ENCODE measurements at places on chromosomes 3 and 15.

DNA sequence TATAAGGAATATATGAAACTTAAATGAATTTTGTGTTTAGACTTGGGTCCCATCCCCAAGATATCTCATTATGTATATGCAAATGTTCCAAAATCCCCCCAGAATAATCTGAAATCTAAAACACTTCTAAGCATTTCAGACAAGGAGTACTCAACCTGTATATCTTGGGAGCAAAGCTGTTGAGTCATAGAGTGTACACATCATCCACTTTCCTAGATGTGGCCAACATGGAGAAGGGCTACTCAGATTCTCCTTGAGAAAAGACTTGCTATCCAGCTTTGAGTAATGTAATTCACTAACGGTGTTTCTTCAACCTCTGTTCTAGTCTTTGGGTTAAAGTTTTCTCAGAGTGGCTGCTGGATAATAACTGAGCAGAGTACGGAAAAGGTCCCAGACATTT is 215.5 kb upstream of the POU1F1 start:
- ATAC-seq: no peak

DNA sequence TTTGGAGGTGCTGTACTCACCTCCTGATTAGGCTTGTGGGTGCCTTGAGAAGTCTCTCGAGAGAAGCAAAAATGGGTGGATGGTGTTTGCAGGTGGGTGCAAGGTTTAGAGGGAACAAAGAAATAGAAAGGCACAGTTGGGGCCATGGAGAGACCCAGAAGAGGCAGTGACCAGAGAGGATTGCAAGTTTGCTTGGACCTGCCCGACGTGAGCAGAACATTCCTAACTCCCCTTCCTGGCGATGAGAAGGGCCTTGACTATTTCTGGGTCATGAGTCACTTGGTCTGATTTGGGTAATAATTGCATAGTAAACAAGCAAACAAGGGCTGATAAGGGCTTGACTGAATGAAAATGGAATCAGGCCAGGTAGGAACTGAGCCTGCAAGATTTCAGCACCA is 7.0 kb upstream of the CTSH start:
- no peak for ATAC-seq

DNA sequence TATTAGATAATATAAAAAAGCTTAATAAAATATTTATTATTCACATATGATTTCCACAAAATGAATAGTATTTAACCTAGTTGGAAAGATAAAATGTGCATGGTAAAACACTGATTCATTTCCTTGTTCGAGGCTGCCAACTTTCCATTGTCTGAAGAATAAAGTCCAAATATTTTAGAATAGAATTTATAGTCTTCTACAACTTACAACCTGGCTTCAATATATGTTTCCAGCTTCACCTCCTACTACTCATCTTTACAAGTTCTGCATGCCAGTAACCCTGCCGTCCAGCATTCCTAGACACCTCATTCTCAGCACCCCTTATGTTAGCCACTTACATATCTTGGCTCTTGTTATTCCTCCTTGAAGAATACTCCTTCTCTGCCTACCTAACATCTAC is 244.5 kb downstream of the FGF12 start:
- ATAC-seq: no peak

GRCh38 chr3:42662037-42662812 is 8.7 kb downstream of the ZBTB47 start:
- no peak for ATAC-seq

- no peak for ATAC-seq
These were observed 151.8 kb downstream of the GHSR start for GRCh38 chr3:172296248-172296974.

- ATAC-seq: no peak
These were observed 457.1 kb downstream of the MFSD1 start for GRCh38 chr3:159258934-159259333.

DNA sequence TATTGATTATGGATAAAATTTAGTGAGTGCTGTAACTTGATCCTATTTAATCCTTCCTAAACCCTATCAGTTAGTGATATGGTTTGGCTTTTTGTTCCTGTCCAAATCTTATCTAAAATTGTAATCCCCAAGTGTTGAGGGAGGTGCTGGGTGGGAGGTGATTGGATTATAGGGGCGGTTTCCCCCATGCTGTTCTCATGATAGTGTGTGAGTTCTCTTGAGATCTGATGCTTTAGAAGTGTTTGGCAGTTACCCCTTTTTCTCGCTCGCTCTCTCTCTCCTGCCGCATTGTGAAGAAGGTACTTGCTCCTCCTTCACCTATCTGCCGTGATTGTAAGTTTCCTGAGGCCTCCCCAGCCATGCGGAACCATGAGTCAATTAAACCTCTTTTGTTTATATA is 134.0 kb upstream of the SUCLG2 start:
- no peak for ATAC-seq

DNA sequence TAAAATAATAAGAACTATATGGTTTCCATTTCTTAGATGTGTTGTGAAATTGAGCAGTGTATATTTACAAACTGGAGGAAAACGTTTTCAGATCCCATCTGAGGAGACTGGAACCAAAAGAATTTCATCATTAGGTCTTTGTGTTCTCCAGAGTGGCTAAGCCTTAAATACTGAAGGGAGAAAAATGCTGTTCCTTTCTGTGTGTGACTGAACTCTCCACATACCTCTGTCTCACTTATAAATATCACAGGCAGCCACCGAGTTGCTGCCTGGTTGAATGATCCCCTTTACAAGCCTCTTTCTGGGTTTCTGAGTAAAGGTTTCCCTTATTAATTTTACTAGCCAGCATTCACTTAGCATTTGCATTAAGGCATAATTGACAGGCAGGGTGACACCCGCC is 913.9 kb upstream of the NR2F2 start:
- no peak for ATAC-seq

DNA sequence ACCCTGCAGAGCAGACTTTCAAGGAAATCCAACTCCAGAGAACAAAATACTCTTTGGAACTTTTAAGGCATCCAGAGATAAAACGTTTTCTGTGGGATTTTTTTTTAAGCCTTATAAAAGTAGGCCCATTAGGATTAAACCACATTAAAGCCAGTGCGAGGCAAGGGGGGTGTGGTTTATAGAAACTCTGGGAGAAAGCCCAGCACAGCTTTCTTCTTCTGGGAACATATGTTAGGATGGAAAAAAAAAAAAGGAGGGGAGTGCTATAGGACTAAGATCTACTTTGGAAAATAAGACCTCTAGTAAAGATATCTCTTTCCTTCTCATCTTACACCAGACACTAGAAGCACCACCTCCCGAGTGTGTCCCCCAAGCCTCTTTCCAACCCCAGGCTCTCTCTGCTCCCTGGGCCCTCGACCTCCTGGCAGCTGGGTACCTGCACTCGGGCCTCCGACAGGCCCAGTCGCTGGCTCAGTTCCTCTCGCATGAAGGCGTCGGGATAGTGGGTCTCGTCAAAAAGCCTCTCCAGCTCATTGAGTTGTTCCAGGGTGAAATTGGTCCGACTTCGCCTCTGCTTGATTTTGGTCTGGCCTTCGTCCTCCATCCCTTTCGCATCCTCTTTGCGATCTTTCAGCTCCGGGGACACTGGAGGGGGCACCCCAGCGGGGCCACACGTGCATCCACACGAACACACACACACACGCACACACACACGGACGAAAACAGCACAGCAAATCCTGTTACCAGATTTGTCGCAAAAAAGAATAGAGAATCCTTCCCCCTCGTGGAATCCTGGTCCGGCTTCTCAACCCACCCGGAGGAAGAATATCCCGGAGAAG is 3.8 kb downstream of the SHOX2 start:
- ATAC-seq: no peak

GRCh38 chr3:184037816-184038215 is 6.3 kb downstream of the HTR3D start:
- ATAC-seq: no peak

DNA sequence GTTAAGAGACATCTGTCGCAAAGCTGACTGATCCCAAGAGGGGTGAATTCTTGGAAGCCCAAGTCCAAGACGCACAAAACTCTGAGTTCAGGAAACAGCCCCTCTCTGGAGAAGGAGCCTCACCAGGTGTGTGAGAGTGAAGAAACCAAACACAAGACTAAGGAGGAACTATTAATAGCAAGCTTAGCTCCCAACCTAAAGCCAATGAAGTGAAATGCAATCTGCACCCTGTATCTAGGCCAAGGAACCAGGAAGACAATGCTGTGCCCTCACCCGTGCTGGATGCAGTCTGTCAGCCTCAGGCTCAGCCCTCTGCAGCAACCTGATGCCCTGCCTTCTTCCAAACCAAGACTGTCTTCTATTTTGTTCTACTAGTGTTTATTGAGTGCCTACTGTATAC is 22.5 kb upstream of the THBS1 start:
- no peak for ATAC-seq

DNA sequence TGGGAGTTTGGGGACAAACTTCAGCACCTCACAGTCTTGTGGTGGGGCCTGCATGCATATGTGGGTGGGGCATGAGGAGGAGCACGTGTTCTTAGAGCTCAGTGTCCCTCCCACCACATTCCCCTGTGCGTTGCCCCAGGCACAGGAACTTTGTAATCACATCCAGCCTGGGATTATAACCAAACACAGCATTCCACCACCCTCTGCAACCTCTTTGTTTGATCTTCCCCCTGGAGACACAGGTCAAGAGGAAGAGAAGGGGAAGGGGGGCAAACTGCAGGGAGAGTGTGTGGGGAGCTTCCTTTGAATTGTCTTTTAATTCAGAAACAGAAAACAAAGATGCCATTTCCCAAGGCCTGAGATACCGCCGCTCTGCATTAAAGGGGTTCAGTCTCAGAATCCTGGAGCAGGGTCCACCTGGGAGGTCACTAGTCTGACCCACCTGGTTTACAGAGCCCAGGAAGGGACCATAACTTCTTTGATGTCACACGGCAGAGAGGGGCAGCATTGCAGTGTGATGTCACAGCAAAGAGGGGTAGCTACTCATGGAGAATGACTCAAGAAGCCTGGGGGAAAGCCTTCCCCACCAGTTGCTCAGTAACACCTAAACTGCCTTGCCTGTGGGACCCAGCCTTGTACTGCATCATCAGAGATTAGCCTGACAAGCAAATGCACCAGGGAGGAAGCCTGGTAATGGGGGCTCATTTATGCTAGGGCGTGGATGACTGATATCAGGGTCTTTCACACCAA is 106.3 kb upstream of the RNU6-1 start:
- no peak for ATAC-seq

- no peak for ATAC-seq
These were observed 3.1 kb upstream of the RPAP1 start for GRCh38 chr15:41546851-41547786.

DNA sequence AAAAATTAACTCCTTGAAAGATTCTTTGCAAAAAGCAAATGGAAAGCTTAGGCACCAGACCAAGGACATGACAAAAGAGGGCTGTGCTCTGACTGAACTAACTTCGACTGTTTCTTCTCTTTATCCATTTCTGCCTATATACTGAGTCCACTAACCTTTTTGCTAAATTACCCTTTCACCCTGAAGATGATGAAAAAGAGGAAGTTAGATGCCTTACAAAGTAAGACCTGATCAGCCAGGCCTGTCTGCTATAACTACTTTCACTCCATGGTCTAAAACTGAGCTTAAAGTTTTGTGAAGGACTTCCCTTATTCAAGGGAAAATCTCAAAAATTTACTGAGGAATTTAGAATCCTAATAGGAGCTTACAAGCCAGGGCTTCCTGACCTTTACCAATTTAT is 6.2 kb upstream of the IGSF10 start:
- no peak for ATAC-seq

GRCh38 chr3:64848822-64849221 is 161.0 kb upstream of the ADAMTS9 start:
- no peak for ATAC-seq

GRCh38 chr3:131903988-131904415 is 130.8 kb downstream of the CPNE4 start:
- no peak for ATAC-seq

GRCh38 chr3:171809611-171809860 is 747 bp downstream of the PLD1 start:
- no peak for ATAC-seq

GRCh38 chr3:32460031-32460749 is 42.5 kb downstream of the CMTM6 start:
- ATAC-seq: peak; percentile 81

All from activated CD4-positive, CD25-positive, alpha-beta regulatory T cell treated with anti-CD3 and anti-CD28 coated beads, Interleukin-2, amount 50 U/mL, for 24 hours (primary cell).